ENCODE measurements at places on chromosomes 4 and X.

DNA sequence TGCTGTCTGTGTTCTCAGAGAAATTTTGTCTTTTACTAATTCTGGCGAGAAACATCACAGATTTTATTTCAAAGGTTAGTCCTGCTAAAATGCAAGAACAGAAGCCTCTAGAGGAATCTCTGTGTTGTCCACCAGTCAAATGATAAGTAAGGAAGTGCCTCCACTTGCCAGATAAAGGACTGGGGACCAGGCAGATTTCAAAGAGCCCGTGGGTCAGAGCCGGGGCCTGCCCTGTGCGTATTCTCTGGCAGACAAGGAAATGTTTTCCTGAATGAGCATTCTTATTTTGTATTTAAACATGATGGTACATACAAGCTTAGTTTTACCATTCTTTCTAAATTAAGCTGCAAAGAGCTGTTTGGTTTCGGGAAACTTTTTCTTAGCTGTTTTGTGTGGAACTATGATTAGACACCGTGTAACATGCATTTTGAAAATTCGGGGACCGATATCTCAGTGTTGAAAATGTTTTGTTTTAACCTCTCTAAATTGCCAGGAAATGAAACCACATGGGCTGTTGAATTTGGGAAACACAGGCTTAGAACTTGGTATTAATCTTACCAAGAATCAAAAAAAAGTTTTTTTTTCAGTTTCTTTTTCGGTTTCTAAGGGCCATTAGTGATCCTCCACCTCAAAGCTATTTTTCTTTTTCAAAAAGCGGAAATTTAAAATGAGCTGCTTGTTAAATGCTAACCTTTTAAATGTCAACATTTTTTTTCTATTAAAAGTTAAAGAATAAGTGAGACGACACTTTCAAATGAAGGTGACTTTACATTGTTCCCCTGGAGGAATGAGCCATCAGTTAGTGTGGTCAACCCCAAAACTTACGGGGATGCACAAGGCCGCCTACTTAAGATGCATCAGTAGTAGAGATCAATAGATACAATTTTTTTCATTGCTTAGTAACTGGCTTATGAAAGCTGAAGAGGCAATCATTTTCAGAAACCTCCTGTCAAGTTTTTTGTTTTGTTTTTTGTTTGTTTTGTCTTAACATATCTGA is 89.6 kb upstream of the MTM1 start:
- DNase-seq = no peak

DNA sequence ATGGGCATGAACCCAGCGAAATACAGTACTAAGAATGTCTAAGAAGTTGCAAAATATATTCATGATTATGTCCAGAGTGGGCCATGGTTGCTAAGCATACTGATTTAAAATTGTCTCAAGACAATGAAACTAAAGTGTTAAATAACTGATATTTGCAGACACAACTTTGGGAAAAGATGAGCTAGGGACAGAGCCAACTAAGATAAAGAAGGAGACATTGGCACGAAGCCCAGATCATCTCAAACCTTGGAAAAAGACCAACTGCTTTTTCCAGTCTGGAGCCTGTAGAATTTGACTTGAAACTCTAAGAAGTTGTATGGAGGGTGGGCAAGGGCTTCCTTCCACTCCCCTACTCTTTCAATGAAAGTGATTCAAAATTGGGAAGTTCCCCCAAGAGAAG is 108.5 kb upstream of the GLRA2 start:
- DNase-seq = no peak

- DNase-seq = no peak
Measured at GRCh38 chr4:169103966-169104412, 93.9 kb upstream of the CBR4 start.

GRCh38 chr4:20297261-20297660 is 45.6 kb downstream of the SLIT2 start:
- DNase-seq = no peak

- no peak for DNase-seq
Measured at GRCh38 chr4:153916273-153916755, 127.4 kb upstream of the SFRP2 start.

- no peak for DNase-seq
Measured at GRCh38 chr4:87805971-87806370, 6.6 kb downstream of the IBSP start.

GRCh38 chrX:1074172-1074571 is 138.3 kb downstream of the CRLF2 start:
- no peak for DNase-seq

- no peak for DNase-seq
Measured at GRCh38 chr4:5200513-5200912, 149.2 kb downstream of the STK32B start.

DNA sequence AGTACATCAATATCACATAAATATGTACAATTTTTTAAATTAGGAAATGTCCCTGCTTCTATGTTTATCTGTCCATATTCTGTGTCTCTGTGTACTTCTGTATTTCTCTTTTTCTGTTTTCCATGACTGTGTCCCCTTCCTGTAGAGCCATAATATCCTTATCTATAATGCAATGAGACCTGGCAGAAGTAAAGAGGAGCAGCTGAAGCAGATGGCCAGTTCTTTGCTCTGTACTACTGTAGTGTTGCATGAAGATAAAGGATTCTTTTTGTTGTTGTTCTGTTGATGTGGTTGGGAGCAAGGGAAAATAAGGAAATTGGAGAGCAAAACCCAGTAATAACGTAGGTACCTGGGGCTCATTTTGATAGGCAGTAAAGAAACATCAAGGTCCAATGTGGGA is 301.7 kb downstream of the ADGRL3 start:
- no peak for DNase-seq

DNA sequence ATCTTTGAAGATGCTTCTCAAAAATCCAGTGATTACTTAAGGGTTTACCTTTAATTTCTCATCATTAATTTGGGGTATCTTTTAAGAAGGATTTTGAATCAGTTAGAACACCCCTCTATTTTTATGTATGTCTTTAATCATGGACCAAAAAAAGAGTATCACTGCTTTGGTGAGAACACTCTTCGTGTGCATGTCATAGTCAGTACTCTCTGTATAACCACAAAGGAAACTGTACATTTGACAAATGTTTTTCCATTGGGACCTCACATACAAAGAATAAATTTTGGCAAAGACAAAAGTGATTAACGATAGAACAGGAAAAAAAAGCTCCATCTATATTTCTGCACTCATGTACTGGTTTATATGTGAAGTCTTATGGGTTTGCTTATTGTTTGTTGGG is 31.3 kb downstream of the FAM241A start:
- no peak for DNase-seq

- no peak for DNase-seq
Measured at GRCh38 chr4:147355847-147356246, 125.0 kb upstream of the EDNRA start.

GRCh38 chr4:76708971-76709771 is 188.8 kb downstream of the SOWAHB start:
- DNase-seq = no peak

GRCh38 chrX:136588036-136588435 is 56.0 kb downstream of the VGLL1 start:
- no peak for DNase-seq

DNA sequence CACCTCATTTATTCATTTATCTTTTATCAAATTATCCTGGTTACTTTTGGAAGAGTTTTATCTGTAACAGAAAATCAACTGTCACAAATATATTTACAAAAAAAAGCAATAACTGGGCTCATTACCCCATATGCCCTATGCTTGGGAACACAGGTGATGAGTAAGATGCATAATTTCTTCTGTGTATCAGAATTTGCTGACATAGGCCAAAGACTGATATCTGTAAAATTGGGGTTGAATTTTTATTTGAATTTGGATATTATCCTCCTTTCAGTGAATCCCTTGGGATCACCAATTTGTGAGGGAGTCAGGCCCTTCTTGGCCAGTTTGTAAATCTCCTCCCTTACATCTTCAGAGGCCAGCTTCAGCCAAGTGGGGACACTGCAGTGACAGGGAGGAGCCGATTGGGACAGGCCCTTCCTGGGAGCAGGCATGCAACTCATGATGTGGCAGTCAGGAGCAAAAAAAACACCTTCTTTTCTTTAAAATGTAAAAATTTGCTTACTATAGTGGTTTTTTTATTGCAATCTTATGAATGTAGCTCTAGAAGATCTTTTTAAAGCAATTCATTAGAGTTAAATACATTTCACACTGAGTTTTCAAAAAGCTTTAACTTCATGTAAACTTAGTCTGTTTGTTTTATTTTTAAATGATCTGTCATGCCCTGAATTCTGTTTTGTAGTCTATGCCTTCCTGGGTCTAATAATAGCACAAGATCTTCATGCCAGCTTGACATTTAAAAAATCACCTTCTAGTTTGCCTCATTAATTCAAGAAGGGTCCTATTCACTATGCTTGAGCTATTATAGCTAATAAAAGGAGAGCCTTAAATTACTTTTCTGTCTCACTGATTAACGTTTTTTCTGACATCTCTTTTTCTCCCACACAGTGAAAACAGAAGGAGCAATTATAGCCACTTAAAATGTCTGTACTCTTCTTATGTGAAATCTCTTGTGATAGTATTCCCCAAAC is 136.6 kb upstream of the SPRY1 start:
- DNase-seq = no peak

GRCh38 chr4:184815046-184815877 is 10.5 kb downstream of the ACSL1 start:
- peak; percentile 56 for DNase-seq

DNA sequence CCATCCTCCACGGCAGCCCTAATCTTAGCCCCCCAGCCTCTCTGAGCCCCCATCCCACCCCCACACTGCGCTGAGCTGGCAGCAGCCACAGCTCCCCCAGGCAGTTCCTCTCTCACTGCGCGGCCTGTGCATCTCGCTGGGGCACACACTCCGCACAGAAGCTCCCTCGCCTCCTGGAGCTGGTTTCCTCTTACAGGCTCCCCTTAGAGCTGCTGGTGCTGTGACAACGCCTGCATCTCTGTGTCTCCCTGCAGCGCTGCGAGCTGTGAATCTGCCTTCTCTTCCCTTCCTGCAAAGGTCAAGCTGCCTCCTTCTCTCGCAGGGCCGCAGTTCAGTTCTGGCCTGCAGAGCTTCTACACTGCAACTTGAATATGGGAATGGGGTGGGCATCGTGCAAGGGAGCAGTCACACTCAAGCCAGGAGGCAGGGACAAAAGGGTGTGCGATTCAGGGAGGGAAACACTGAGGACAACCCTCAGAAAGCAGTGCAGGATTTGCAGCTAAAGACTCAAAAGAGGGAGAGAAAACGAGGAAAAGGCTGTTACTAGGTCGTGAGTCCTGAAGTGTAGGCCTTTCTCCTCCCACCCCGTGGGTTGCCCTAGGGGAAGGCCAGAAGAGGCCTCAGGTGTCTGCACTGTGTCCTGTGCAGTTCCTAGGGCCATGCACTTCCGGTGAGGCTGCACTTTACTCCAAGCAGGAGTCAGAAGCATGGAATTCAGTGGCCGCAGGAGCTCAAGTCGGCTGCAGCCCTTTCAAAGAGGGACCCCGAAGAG is 87.0 kb downstream of the BCOR start:
- DNase-seq = no peak

GRCh38 chrX:97314345-97314744 is 430.6 kb downstream of the RPA4 start:
- no peak for DNase-seq

- DNase-seq = no peak
Measured at GRCh38 chr4:71163317-71163716, 169.9 kb downstream of the DCK start.

GRCh38 chr4:164212134-164212533 is 541.8 kb upstream of the SMIM31 start:
- DNase-seq = no peak

DNA sequence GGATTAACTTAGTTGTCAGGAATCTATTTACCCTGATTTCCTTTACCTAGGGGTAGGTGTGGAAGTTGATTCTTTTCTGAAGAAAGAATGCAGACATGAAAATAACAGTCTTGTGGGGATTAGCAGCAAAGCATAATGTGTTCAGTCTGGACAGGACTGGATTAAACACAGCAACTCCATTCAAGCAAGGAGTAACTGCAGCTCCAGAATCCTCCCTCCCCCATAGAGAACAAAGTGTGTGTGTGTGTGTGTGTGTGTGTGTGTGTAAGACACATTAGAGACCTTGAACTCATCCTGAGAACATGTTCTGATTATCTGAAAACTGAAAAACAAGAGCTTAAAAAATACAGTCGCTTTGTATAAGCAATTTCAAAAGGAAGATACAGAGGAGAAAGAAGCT is 9.3 kb downstream of the C4orf54 start:
- no peak for DNase-seq

GRCh38 chr4:18578307-18578706 is 556.8 kb upstream of the LCORL start:
- no peak for DNase-seq

DNA sequence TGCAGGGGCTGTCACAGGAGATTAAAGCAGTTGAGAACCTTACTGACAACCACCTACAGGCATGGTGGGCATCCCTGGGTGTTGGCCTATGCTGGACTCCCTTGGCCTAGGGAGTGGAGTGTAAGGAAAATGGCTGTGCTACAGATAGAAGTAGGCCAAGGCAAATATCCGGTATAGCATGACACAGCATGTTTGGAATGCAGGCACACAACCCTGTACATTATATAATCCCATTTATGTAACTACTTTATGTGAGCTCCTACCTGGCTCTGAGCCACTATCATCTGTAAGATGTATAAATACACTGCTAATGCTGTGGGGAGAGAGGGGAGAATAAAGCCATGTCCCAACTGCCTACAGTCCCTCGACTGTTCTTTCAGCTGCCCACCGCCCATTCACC is 38.7 kb upstream of the KCTD8 start:
- DNase-seq = no peak

- DNase-seq = no peak
Measured at GRCh38 chrX:150544835-150545770, 23.3 kb upstream of the MTM1 start.

- no peak for DNase-seq
Measured at GRCh38 chrX:12469296-12469695, 321.9 kb upstream of the PRPS2 start.

DNA sequence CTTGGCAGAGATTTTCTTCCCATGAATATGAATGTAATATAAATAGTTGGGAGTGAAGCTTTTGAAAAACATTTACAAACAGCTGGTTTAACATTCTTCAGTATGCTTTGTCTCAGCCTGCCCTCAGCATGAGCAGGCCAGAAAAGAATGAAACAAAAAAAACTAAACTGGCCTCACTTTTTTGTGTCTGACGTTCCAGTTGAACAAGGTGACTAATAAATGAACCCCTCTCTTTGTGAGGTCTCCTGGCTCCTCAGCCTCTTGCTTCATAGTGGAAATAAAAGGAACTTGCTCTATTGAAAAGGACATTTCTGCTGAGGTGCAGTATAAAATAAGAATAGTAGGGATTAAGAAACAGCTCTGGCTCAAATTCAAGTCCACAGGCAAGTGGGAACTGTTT is 9.4 kb downstream of the CHST7 start:
- no peak for DNase-seq

Measured in GM12892 (cell line).